ENCODE measurements at places on chromosomes 11 and 22.

- DNase-seq, result no peak
These were observed 21.4 kb downstream of the KIF18A start for GRCh38 chr11:28086569-28086968.

- no peak for DNase-seq
These were observed 71.2 kb downstream of the MYO7A start for GRCh38 chr11:77199137-77199745.

GRCh38 chr22:47822422-47822821, 1060.0 kb downstream of the TBC1D22A start:
- DNase-seq, result no peak

DNA sequence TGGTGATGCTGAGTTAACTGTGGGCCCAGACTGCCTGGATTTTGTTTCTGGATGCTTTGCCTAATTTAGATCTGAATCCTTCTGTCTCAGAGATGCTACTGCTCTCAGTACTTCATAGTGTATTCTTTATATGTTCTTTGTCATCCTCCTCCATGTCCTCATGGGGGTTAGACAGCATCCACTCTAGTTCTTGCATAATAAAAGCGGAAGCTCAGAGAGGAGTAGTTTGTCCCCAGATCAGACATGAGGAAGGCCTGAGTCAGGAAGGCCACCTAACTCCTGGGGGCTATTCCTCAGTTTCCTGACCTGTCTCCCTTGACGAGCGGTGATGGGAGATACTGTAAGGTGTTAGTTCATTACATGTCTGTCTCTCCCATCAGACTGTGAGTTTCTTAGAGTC, 90.2 kb downstream of the SCN3B start:
- DNase-seq, result no peak

- DNase-seq, result no peak
These were observed 12.9 kb downstream of the GTSE1 start for GRCh38 chr22:46309526-46310085.

GRCh38 chr11:18844753-18845367, 53.3 kb upstream of the PTPN5 start:
- DNase-seq, result no peak

GRCh38 chr22:50719814-50720300, 18.1 kb upstream of the ACR start:
- DNase-seq, result no peak

GRCh38 chr11:133197425-133197824, 334.9 kb downstream of the OPCML start:
- no peak for DNase-seq

- no peak for DNase-seq
These were observed 12.7 kb upstream of the IL2RB start for GRCh38 chr22:37162221-37163095.

- no peak for DNase-seq
These were observed 159.9 kb downstream of the FBXO7 start for GRCh38 chr22:32634421-32634981.

GRCh38 chr11:34643846-34644245, 23.0 kb downstream of the EHF start:
- DNase-seq, result no peak

- DNase-seq, result no peak
These were observed 29.3 kb downstream of the NAT10 start for GRCh38 chr11:34134765-34135164.

DNA sequence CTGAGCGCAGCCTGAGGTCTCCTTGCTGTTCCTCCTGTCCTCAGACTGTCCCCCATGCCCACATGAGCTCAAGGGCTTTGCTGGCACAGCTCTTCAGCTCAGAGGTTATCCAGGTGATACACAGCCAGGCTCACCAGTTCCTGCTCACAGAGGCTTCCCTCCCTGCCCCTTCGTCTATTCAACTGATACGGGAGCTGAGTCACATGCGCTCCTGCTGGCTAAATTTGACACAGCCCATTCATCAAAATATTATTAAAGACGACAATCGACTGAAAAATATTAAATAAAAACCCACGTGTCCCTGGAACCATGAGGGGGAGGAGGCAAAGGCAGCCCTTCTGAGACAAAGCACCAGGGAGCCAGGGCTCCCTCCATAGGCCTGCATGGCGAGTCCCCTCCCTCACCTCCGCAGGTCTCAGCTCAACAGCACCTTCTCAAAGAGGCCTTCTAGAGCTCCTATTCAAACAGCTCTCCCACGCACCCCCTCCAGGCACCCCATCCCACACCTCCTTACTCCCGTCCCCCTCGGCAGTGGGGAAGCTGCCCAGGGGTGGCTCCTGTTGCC, 40.5 kb downstream of the DUSP8 start:
- DNase-seq, result no peak

All from NCI-H1417 treated with DMSO at 0.1 percent for 48 hours (cell line).